ENCODE measurements at places on chromosomes 12 and 14. TPM values are rescaled to one million over a fixed set of nuclear protein-coding genes. Genes with fewer than 3 reads are reported as not detected.

DNA sequence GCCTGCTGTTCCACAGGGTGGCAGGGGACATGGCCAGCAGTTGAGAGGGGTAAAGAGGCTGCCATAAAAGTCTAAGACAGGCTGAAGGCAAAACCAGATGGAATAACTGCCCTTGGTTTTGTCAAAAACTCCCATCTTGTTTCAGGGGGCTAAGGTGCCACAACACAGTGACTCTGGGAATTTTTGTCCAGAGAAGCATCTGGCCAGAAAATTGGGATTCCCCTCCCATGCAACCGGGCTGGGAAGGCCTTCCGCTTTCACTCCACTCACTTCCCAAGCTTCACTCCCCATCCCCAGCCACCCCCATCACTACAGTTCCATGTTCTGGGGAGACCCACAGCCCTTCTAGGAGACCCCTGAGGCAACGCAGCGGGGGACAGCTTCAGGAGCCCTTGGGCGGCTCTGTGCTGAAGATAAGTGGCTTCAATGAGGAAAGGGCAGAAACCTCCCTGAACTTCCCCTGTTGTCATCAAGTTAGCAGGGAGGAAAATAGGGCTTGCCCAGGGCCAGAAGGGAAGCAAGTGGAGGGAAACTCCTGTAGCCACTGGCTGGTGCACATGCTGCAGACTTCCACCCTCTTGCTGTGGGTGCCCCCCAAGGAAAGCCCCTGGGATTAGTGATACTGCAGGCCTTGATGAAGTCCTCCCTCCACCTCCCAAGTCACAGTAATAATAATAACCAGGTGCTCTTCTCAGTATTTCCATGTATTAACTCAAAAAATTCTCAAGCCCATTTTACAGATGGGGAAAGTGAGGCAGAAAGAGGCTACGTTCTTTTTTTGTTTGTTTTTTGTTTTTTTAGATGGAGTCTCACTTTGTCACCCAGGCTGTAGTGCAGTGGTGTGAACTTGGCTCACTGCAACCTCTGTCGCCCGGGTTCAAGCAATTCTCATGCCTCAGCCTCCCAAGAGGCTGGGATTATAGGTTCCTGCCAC is 6.0 kb downstream of the TMEM229B start:
- no peak for DNase-seq

DNA sequence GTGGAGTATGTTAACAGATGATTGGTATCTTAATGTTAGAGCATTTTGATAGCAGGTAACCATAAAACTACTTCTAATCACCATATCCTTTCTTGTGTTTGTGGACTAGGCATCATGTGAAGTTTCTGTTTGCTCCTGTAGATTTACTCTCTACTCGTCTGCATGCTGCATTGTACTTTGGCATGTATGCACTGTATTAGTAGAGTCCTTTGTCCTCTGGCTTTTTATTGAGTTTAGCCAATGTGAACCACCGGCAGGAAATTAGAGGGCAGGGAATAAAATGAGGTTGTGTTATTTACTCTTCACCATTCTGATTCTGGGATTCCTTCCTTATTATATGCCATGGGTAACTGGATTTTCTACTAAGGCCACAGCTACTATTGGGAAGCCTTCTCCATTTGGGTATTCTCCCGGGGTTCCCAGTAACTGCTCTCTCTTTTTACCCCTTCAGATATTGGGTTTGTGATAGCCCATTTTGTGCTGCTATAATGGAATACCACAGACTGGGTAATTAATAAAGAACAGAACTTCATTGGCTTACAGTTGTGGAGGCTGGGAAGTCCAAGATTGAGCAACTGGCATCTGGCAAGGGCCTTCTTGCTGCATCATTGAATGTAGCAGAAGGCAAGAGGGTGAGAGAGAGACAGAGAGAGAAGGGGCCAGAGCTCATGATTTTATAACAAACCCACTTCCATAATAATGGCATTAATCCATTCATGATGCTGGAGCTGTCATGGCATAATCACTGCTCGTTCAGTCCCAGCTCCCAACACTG is 22.4 kb downstream of the FAM177A1 start:
- DNase-seq: no peak

DNA sequence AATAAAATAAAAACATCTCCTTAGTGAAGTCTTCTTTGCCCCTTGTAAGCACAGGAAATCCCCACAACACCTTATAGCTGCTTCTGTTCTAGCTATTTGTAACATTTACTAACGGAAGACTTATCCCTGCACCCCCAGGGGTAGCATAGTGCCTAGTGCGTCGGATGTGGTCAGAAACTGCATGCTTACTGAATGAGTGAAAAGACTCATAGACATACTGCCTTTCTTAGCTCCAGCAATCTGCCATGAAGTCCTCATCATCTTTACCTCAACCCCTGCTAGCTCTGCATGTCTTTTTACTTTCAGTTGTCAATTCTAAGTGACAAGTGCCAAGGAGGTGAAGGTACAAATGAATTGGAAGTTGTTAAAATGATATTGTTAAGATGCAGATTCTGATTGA is 12.9 kb downstream of the RIOX1 start:
- no peak for DNase-seq

DNA sequence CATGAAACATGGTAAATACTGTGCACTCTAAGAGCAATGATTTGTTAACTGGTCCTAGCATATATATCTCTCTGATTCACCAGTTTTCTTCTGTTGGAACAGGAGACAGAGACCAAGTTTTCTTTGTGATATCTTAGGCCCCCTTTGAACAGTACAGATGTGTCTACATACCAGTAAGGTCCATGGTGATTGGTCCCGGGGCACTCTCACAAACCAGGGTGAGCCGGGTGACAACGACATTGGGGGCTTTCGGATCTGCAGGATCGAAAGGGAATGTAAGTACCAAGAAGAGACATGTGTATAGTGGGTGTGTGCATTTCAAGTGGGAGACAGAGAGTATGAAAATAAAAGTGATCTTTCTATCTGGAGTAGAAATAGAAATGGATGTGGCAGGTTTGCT is 11.3 kb upstream of the ERP27 start:
- no peak for DNase-seq

DNA sequence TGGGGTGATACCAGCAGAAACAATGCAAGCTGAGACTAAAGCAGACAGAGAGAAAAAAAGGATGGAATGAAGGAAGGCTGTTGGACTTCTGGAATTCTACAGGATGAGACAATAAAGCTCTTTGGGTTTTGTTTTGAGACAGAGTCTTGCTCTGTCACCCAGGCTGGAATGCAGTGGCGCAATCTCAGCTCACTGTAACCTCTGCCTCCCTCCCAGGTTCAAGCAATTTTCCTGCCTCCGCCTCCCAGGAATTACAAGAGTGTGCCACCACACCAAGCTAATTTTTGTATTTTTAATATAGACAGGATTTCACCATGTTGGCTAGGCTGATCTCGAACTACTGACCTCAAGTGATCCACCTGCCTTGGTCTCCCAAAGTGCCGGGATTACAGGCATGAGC is 115.4 kb downstream of the EXOC5 start:
- no peak for DNase-seq

GRCh38 chr12:2268471-2269286 is 215.9 kb downstream of the CACNA1C start:
- no peak for DNase-seq

GRCh38 chr12:47097276-47097896 is 17.6 kb upstream of the AMIGO2 start:
- no peak for DNase-seq

DNA sequence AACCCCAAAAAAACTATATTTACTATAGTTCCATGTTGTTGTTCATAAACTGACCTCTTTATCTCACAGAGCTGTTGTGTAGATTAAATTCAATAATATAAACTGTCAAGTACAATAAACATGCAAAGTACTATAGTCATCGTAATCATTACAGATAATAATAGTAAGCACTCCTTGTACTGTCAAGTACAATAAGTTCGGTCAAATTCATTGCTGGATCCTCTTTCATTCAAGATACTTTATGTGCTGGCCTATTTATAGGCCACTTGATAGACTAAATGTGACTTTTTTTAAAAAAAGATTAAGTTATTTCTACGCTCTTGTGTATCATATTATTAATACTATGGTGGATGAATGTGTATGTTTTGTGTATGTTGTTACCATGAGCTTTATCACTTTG is 39.2 kb upstream of the KCNJ8 start:
- no peak for DNase-seq

DNA sequence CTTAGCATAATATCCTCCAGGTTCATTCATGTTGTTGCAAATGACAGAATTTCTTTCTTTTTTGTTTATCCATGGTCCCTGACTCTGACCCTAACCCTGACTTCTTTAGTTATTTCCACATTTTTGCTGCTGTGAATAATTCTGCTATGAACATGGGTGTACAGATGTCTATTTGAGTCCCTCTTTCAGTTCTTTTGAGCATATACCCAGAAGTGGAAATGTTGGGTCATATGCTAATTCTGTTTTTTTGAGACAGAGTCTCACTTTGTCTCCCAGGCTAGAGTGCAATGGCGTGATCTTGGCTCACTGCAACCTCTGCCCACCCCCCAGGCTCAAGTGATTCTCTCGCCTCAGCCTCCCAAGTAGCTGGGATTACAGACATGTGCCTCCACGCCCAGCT is 33.1 kb downstream of the KNTC1 start:
- DNase-seq: no peak

DNA sequence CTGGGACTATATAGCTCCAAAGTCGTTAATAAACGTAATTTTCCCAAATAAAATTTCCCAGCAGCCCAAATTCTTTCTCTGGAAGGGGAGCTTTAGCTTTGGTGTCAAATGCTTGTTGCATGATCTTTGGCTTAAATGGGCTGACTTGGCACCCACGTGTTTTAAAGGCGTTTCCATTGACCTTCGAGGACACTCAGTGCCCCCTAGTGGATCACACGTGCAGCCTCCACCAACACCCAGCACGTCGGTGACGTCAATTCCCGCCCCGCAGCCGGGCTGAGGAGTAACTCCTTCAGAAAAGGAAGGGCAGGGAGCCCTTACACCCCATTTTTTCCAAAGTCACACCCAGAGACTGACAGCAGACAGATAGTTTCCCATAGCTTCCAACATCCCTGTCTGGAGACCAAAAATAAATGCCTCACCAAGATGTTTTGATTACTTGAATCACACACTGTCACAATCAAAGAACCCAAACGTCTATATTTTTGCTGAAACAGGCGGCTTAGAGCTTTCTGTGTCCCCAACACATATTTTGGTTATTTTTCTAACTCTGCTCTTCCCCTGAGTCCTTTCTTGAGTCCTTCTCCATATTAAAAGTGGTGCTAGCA is 707.9 kb downstream of the AACS start:
- peak; percentile 6 for DNase-seq

KLHDC1 gene
- total RNA-seq: 0.98 TPM

GALNT16 gene
- total RNA-seq: 0.32 TPM

KTN1 gene
- total RNA-seq: 105 TPM

MAP1LC3B2 gene
- total RNA-seq: 4.7 TPM

TAS2R13 gene
- 0.91 TPM for total RNA-seq

All from HCT116 (cell line).